ENCODE measurements at places on chromosomes 1 and 21. TPM values are rescaled to one million over a fixed set of nuclear protein-coding genes. Genes with fewer than 3 reads are reported as not detected.
A peak's percentile ranks its signal among the peaks of the same experiment; 100 is the strongest.

The PCNT gene
- polyA plus RNA-seq = 17.9 TPM

The CYP4A22 gene
- 0.03 TPM for polyA plus RNA-seq

The SLC25A34 gene
- 2.7 TPM for polyA plus RNA-seq

The INTS7 gene
- 16.1 TPM for polyA plus RNA-seq

The NECTIN4 gene
- polyA plus RNA-seq = 0.42 TPM

The TCHHL1 gene
- not detected for polyA plus RNA-seq

The MARK1 gene
- 3.9 TPM for polyA plus RNA-seq

The RBM11 gene
- 2.2 TPM for polyA plus RNA-seq

The PCBP3 gene
- polyA plus RNA-seq = 7.4 TPM

The RAB25 gene
- 174 TPM for polyA plus RNA-seq

The CCNL2 gene
- 285 TPM for polyA plus RNA-seq

The IL12RB2 gene
- 1.1 TPM for polyA plus RNA-seq

The SLC6A17 gene
- polyA plus RNA-seq = 0.33 TPM

DNA sequence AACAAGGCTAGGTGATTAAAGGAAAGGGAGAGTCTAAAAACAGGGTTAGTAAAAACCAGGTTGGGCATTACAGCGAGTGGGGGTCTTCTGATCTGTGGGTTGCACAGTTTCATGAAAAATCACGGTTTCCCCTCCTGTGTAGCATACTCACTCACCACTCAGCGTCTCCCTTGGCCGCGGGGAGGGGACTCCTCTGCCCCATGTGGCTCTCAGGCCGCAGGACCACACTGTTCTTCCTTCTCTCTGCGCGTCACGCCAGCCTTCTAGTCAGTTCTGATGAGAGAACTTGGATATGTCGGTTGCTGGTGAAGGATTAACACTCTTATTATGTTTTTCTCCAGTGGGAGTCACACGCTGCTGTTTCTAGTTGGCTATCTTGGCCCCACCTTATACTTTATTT lies 254.6 kb upstream of the LRRC7 start:
- DNase-seq = no peak

GRCh38 chr1:91564888-91565701 lies 64.4 kb downstream of the CDC7 start:
- DNase-seq = no peak

GRCh38 chr21:25744854-25745253 lies 10.1 kb downstream of the GABPA start:
- no peak for DNase-seq

GRCh38 chr1:220803401-220804201 lies 16.9 kb downstream of the MTARC1 start:
- DNase-seq = no peak

DNA sequence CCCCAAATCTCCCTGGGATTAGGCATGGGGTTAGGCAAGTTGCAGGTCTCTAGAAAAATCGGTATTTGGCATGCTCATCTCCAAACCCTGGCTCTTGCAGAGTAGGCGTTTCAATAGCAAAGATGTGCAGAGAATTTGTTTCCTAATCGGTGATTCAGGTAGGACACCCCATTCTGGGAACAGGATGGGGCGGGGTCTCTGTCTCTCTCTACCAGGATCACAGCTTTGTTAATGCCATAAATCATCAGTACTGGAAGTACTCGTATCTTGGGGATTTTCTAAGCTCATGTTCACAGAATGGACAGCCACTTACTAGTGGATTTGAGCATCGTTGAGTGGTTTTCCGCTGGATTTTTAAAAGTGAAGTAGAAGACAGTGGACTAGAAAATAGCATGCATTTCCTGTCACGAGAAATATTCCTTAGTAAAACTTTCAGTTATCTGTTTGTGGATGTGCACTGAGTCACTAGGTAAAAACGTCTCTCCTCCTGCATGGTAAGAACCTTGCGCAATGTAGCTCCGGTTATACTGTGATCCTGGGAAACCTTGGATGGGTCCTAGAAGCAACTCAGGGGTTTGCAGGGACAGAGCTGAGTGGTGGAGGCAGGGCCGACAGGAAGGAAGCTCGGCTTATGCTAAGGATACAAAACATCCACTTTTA lies 5.1 kb downstream of the TMEM51 start:
- DNase-seq = peak; percentile 71

- no peak for DNase-seq
Measured at GRCh38 chr1:85576266-85576641, 4.3 kb upstream of the CCN1 start.

DNA sequence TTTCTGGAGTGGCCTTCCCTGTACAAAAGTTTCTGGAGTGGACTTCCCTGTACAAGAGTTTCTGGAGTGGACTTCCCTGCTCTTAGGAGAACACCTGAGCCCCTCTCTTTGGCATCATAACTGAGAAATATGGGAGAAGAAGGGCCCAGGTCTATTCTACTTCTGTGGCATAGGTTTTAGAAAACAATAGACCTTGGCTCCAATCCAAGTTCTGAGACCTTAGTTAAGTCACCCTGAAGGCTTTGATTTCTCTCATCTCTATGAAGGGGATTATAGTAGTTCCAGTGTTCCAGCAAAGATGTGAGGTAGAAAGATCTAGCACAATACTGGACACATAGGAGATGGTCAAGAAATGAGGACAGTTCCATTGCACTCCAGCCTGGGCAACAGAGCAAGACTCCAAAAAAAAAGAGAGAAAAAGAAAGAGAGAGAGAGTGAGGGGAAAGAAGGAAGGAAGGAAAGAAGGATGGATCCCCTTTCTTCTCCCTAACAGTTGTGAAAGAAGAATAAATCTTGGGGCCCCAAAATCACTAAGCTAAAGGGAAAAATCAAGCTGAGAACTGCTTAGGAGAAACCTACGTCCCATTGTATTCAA lies 13.3 kb upstream of the EIF4G3 start:
- DNase-seq = no peak

DNA sequence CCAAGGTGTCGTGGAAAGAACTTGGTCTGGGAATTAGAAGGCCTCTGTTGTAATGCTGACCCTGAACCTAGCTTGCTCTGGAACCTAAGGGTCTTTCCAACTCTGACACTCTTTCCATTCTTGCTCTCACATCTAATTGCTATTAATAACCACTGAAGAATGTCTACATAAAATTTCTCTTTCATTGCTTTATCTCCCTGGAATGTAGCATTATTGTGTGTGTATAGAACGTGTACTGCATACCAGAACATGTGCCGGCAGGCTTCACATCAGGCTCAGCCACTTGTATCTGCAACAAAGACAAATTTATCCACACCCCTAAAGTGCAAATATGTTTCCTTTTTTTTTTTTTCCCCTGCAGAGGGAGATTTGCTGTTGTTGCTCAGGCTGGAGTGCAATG lies 13.9 kb upstream of the LAX1 start:
- no peak for DNase-seq

- DNase-seq = peak; percentile 42
Measured at GRCh38 chr1:20199403-20199802, 13.1 kb upstream of the PLA2G2C start.

GRCh38 chr1:169025412-169025811 lies 81.1 kb upstream of the ATP1B1 start:
- DNase-seq = no peak

DNA sequence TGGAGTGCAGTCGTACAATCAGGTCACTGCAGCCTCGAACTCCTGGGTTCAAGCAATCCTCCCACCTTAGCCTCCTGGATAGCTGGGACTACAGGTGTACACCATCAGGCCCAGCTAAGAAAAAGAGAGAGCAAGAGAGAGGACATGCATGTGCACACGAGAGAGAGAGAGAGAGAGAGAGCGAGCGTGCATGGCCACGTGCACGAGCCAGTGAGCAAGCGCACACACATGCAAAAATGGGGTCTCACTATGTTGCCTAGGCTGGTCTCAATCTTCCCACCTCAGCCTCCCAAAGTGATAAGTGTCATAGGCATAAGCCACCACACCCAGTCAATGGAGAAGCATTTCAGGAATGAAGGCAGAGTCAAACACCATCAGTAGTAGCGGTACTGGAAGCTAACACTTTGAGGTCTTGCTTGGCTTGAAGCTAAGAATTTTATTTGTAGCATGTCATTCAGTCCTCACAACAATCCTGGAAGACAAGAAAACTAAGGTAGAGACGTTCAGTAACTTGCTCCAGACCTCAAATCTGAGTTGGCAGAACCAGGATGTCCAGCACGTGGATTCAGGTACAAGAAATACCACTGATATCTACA lies 14.5 kb downstream of the GNB1 start:
- DNase-seq = no peak

- DNase-seq = no peak
Measured at GRCh38 chr1:95119273-95119672, 2.1 kb downstream of the TLCD4 start.

- DNase-seq = no peak
Measured at GRCh38 chr1:191963286-191963685, 195.0 kb upstream of the RGS18 start.

- DNase-seq = peak; percentile 80
Measured at GRCh38 chr1:47819574-47819888, 177.7 kb downstream of the TRABD2B start.

GRCh38 chr1:22722901-22723550 lies 12.4 kb downstream of the EPHB2 start:
- no peak for DNase-seq

DNA sequence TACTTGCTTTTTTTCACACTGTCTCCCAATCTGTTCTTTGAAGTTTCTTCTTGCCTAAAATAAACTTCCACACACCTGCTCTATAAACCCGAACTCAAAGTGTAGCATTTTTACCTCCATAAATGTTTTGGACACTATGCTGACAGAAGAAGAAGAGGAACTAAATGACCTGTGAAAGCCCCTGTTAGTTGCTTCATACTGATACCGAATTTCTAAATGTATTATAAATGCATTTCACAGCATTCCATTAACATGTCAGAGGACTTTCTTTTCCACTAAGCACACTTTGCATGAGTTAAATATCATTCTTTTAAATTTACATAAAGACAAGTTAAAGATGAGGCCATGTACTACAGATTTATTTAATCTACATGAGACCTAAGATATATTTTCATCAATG lies 281.0 kb downstream of the SMYD3 start:
- no peak for DNase-seq

DNA sequence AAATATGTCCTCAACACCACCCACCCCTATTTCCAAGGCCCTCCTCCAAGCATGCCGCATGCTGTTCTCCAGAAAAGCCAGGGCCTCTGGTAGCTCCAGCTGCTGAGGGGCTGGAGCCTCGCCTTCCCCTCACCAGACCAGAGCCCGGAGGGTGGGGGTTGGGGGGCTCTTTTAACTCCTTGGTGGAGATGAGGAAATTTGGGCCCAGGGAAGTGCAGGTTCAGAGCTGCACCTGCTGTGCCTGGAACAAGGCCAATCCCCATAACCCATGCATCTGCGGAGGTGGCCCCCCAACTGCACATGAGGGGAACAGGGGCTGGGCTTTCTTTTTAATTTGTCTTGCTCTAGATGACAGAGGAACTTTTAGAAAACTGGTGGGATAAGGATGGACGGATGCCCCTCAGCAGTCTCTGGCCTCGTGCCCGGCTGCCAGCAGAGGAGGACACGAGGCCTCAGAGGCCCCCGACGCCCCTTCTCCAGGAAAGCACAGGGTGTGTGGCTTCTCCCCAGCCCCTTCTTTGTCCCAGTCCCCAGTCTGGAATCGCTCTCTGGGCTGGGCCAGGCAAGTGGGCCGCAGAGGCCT lies 550 bp upstream of the SELENON start:
- no peak for DNase-seq

GRCh38 chr1:220344745-220345144 lies 72.5 kb upstream of the RAB3GAP2 start:
- no peak for DNase-seq

DNA sequence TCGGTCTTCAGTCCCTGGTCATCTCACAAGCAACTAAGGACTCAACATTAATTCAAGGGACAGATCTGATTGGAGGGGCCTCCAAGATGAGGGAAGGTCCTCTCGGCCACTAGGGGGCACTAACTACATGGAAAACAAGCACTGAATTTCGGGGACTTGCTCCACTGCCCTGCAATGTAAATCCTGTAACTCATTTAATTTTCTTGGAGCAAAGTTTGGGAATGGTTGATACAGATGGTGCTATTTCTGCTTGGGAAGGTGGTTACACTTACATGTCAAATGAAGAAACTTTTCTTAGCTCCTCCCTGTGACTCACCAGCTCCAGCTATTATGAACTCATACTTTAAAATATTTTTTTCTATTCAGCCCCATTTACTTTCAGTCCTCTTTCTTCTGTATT lies 97.4 kb upstream of the KCNJ15 start:
- DNase-seq = peak; percentile 28
